ENCODE measurements at places on chromosomes 1 and 21.

- peak; percentile 19 for DNase-seq
Measured at GRCh38 chr1:177546346-177546745, 375.6 kb downstream of the BRINP2 start.

DNA sequence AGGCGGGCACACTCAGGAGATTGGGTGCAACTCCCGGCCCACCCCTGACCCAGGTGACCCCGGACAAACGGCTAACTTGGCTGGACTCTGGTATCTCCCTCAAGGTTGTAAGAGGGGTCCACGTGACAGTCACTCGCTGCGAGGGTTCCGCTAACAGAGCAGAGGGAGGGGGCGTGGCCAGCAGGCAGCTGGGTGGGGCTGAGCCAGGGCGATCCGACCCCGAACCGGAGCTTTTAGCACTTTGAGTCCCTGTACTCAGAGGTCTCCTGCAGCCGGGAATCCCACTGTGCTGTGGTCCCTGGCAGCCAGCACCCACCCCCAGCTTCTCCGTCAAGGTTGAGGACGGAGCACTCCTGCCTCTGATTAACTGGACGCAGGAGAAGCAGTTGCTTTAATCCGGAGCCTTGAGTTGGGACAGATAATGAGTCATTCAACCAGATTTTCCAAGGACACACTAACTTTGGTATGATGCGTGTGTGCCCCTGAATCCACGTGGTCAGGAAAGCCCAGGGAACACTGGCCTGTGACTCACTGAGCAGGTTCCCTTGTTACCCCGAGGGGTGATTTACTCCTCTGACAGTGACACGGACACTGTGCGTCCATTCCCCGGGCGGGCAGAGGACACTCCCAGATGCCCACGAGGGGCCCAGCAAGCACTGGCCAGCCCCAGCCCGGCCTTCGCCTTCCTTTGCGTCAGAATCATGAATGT, 16.8 kb downstream of the TRPM2 start:
- DNase-seq, result peak; percentile 37

- DNase-seq, result no peak
Measured at GRCh38 chr1:245721488-245721887, 566.7 kb downstream of the KIF26B start.

DNA sequence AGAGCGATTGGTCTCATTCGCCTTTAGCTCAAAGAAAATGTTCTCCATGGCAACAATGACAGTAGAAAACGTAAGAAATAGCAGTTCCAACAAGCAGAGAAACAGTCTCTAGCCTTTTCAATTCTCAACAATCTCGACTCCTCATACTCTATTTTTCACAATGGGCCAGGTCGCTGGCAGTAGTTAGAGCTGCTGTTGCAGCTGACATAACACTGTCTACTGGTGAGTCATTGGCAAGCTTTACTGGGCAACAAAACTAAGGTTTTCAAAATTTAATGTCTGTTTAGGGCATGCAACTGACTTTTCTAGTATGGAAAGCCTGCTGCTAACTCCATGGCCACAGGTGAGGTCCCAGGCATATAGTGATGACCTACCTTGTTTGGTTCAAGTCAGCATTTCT, 221.1 kb upstream of the KAZN start:
- DNase-seq, result no peak

DNA sequence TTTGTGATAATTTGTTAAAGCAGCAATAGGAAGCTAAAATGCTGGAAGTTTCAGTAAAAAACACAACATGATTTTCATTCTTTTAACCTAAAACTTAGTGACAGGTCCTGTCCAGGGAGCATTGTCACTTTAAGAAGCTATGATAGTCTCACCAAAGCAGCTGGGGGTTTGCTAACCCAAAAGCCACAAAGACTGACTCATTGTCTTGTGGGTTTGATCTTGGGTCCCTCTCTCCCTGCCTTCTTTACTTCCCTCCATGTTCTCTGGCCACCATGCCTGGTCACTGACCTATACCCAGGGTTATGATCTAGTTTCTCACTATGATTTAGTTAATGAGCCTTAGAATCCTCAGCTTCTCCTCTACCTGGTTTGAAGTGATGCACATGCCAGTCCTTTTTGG, 213.5 kb upstream of the PTGFR start:
- peak; percentile 91 for DNase-seq

All from fibroblast of lung (primary cell).